ENCODE measurements at places on chromosomes 5 and 9. TPM values are rescaled to one million over a fixed set of nuclear protein-coding genes. Genes with fewer than 3 reads are reported as not detected.

DNA sequence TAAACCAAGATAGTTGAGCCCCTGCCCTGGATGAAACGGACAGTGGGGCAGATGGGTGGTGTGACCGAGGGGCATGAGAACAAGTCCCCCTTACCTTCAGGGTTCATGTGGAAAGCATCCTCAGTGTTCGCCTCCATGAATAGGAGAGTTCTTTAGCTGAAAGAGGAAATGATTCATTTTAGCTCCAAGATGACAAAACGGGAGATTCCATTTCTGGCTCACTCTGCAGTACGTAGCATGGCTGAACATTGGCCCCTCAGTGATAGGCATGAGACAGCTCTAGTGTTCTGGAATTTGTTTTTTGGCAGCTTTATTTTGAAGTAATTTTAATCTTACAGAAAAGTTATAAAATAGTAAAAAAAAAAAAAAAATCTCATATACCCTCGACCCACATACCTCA, 70.2 kb upstream of the AGXT2 start:
- no peak for DNase-seq

- DNase-seq = no peak
These were observed 357.9 kb upstream of the CCNH start for GRCh38 chr5:87770601-87771121.

- no peak for DNase-seq
These were observed 194.0 kb downstream of the IRX1 start for GRCh38 chr5:3789519-3790193.

GRCh38 chr5:68041293-68041692, 174.3 kb upstream of the PIK3R1 start:
- DNase-seq = no peak

GRCh38 chr9:127256324-127256723, 8.2 kb upstream of the GARNL3 start:
- peak; percentile 50 for DNase-seq

ADAMTSL1 gene
- 5.3 TPM for total RNA-seq

AQP3 gene
- total RNA-seq = 2.1 TPM
